SK-N-SH (cell line): ENCODE measurements at places on chromosomes 12 and 14. TPM values are rescaled to one million over a fixed set of nuclear protein-coding genes. Genes with fewer than 3 reads are reported as not detected.

GRCh38 chr12:115638733-115639647 lies 638.5 kb downstream of the MED13L start:
- peak; percentile 49 for DNase-seq

DNA sequence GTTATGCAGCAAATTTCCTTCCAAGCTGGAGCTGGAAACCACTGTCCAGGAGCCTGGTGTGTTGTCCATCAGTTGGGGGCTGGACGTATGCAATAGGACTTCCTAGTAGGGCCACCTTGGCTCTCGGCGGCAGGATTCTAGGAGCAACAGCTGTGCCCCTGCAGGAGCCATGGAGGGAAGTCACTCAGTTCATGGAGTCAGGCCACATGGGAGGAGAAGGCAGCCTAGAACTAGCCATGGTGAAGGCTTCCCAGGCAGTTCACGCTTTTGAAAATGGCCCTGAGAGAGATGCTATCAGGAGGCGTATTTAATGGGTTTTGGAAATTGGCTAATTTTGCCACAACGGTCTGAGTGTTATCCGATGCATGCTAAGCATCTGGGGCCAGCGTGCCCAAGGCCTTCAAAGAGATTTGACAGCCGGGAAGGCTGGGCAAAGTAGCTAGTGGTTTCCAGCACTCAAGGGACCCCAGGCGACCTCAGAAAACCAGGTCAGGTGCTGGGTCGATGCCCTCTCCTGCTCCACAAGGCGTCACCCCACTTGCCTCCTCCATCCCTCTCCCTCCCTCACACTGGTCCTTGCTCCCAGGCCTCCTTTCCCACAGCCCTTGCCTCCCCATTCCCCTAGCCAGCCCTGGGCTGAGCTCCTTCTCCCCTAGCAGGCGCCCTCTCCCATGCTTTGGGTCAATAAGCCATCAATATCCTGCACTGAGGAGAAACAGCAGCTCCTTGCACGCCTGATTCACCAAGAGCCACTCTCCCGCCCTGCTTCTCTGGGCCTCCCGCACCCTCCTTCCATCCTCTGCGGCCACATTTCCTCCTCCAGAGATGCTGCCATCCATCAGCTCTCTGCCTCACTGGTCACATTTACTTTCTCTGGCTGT lies 30.9 kb upstream of the SYNDIG1L start:
- no peak for DNase-seq

The TSPAN19 gene
- 0.05 and 0.06 TPM in 2 replicates for polyA plus RNA-seq

GRCh38 chr12:13117029-13117428 lies 13.6 kb upstream of the GSG1 start:
- DNase-seq = no peak

- DNase-seq = no peak
Measured at GRCh38 chr12:101764051-101764792, 25.0 kb upstream of the SYCP3 start.

The IFNG-AS1 gene
- polyA plus RNA-seq = not detected in 2 replicates

The RNF212B gene
- polyA plus RNA-seq = not detected in 2 replicates

The MANSC4 gene
- polyA plus RNA-seq = not detected in 2 replicates

The BMP4 gene
- not detected in 2 replicates for polyA plus RNA-seq

DNA sequence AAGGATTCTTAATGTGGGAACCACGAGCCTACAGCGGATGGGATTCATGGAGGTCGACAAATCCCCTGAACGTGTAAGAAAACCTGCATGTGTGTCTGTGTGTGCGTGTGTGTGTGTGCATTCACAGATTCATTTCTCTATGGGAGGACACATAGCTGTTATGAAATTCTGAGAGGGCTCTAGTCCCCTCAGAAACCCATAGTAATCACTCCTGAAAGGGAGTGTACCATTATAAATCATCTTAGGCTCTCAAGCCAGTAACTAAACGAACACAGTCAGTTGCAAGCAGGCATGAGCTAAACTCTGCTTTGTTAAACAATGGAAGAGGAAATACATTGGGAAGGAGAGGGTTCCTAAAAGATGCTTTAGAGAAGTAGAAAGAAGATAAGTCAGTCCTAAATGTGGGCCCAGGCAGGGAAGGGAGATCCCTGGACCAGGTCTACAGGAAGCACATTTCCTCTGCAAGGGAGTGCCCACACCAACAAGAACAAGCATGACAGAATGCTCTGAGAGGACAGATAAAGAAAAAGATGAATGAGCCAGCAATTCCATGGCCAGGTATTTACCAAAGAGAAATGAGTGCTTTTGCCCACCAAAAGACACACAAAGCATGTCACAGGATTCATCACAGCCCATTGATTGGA lies 91.3 kb downstream of the ITPR2 start:
- no peak for DNase-seq

The RNASE7 gene
- polyA plus RNA-seq = not detected in 2 replicates

DNA sequence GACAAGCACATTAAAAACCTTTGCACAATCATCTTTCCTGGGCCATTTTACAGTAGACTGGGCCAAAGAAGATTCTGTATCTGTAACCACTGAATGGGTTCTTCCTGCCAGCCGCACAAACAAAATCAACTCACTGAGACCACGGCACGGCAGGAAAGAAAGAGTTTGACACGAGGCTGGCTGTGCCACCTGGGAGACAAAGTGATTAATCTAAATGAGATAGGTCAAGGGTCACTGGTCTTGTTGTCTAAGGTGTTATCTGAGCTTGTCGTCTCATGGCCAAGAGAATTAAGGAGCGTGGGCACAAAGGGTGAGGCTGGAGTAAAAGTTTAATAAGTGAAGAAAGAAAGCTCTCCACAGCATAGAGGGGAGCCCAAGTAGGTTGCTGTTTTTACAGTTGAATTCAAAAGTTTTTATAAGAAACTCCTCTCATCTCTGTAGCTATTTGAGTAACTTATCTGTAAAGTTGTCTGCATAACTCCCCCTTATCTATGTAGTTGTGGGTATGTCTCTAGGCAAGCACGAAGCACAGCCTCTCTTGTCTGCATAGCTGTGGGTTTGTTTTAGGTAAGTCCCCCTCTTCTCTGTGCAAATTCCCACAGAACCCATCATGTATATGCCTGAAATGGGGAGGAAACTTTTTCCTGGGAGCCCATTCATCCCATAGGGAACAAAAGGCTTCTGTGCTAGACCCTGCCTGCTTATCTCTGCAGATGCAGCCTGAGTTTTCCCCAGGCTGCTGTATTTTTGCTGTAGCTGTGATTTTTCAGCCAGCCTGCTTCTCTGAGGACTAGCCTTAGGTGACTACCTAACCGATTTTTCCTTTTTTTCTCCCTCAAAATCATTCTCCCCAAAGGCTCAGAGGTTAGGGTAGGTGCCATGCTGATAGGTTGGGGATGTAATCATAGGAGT lies 1314.6 kb upstream of the TMEM132C start:
- DNase-seq = no peak

The CLEC1B gene
- polyA plus RNA-seq = not detected in 2 replicates

GRCh38 chr14:39581474-39581873 lies 149.2 kb upstream of the FBXO33 start:
- DNase-seq = no peak

The CCDC177 gene
- polyA plus RNA-seq = not detected in 2 replicates
